ENCODE measurements at places on chromosomes 2 and 18.
A peak's percentile ranks its signal among the peaks of the same experiment; 100 is the strongest.

GRCh38 chr2:145598434-145598833 lies 1078.5 kb upstream of the ZEB2 start:
- DNase-seq = peak; percentile 74

- DNase-seq = no peak
These were observed 291.5 kb upstream of the FANCL start for GRCh38 chr2:58532641-58533040.

DNA sequence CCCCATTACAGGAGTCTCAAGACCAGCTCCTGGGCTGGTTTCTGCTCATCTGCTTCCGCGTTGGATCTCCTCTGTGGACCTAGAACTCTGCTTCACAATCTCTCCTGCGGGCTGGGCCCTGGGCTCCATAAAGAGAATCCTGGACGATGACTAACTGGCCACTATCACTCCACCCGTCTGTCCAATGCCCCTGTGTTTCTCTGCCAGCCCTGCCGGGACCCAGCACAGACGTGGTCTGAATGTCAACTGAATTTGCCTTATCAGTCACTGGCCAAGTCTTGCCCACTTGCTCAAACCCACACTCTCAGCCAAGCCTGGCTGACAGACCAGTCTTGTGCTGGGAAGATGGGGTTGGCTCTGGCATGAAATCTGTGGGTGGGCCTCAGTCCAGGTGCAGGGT lies 17.4 kb downstream of the KIF3C start:
- DNase-seq = no peak

- DNase-seq = no peak
These were observed 5.8 kb downstream of the EIF2AK3 start for GRCh38 chr2:88621432-88621831.

DNA sequence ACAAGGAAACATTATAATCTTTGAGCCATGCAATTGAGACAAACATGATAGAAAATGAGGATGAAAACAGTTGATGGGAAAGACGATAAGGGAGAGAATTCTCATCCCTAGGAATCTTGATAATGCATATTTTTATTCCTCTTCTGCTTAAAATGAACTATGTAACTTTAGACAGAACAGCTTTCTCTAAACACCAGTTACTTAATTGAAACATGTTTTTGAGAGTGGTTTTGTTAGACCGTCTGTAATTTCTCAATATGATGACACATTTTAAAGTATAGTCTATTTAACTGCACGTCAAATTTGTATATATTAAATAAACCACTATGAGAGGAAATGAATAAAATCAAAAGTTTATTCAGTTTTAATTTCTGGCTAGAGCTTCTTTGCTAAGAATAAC lies 1453.9 kb upstream of the NXPH2 start:
- DNase-seq = no peak

GRCh38 chr18:62847081-62847480 lies 131.7 kb downstream of the PHLPP1 start:
- no peak for DNase-seq

DNA sequence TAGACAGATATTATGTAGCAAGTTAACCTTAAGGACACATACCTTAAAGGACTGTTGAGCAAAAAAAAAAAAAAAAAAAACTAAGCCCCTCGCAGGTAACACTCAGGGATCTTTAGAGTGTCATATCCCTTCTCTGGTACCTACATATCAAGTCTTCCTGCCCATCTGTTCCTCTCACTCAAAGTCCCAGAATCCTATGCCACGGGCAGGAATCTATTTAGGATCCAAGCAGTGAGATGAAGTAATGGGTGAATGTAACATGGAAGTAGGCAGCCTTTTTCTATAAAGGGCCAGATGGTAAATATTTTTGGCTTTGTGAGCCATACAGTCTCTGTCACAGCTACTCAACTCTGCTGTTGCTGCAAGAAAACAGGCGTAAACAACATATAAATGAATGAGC lies 496.7 kb downstream of the STK39 start:
- DNase-seq = no peak

- DNase-seq = no peak
These were observed 23.7 kb downstream of the ASB1 start for GRCh38 chr2:238450440-238450861.

DNA sequence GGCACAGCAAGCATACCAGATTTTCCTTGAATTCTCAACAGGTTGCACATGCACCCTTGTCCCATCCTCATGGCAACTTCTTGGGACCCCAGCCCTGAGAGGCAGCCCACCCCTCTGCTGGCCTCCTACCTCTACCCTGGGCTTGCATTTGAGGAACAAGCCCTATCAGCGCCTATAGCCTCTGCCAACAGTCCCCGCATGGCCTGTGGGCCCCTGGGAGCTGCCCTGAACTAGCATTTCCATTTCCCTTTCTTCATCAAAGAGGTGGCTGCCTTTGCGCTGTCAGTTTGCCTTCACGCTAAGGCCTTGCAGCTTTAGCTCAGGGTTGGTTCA lies 5.4 kb upstream of the ZAP70 start:
- DNase-seq = no peak

DNA sequence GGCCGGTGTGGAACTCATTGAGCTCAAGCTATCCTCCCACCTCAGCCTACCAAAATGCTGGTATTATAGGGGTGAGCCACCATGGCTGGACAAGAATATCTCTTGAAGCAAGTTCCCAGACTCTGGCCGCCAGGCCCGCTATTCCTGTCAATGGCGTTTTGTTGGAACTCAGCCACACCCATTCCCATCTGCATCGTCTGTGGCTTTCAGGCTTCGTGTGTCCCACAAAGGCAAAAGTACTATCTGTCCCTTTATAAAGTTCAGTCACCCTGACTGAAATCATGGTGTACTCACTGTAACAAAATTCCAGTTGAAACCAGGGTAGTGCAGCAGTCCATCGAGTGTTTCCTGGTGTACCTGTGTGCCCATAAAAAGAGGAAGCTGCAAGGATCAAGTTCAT lies 96.7 kb downstream of the SH3BP4 start:
- no peak for DNase-seq

GRCh38 chr2:26588576-26588975 lies 52.6 kb downstream of the CIB4 start:
- DNase-seq = no peak

- no peak for DNase-seq
These were observed 124.7 kb upstream of the LRRTM1 start for GRCh38 chr2:80429251-80429650.

GRCh38 chr18:47549021-47549540 lies 297.6 kb upstream of the SKOR2 start:
- DNase-seq = no peak

DNA sequence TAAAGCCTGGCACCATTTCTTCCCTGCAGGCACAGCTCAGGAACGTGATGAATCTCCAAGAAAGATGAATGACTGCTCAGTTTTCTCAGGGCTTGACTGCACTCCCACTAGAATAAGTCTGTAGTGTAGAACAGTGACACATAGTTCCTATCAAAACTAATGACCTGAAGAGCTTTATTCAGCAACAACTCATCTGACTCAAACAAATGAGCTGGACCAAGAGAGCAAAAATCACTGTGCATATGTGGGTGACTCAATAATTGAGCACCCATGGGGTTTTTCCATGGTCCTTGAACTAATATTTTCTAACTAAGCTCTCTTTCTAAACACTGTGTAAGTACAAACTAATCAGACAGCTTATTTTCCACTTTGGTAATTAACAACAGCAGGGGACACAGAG lies 61.1 kb upstream of the XDH start:
- DNase-seq = peak; percentile 79

GRCh38 chr2:222504191-222504590 lies 79.8 kb downstream of the SGPP2 start:
- DNase-seq = no peak

GRCh38 chr2:168574856-168575630 lies 119.0 kb downstream of the CERS6 start:
- no peak for DNase-seq

DNA sequence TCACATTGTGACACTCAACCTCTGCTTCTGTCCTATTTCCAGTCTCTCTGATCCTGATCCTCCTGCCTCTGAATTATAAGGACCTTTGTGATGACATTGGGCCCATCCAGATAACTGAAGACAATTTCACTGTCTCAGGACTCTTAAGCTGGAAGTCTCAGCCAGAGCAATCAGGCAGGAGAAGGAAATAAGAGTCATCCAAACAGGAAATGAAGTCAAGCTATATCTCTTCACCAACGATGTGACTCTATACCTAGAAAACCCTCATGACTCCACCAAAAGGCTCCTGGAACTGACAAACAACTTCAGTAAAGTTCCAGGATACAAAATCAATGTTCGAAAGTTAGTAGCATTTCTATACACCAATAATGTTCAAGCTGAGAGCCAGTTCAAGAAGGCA lies 29.3 kb upstream of the TWIST2 start:
- DNase-seq = peak; percentile 47

- DNase-seq = no peak
These were observed 31.4 kb downstream of the QPCT start for GRCh38 chr2:37375741-37376288.

- no peak for DNase-seq
These were observed 7.7 kb upstream of the KCNE4 start for GRCh38 chr2:223044092-223044836.

DNA sequence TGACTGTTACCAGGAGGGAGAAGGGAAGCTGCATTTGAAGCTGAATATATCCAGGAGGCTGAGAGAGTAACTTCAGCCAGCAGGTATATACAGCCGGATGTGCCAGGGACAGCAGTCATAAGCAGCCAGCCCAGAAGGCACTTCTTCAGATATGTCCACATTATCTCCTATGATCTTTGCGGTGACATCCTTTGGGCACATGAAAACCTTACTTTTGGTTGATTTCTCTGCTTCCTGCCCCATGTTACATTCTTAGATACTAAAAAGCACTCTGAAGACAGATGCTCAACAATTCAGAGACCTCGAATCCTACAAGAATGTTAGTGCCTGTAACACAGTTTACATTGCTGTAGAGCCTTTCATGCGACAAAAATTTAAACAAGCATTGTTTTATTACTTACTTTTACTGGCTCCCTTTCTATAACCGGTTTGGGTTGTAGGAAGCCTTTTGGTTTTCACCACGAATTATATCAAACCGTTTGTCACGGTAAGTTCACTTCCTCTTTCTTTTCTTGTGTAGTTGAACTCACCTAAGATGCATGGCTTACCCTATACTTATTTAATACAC lies 50.3 kb upstream of the TLK1 start:
- DNase-seq = no peak
